ENCODE measurements at places on chromosomes 6 and 20. TPM values are rescaled to one million over a fixed set of nuclear protein-coding genes. Genes with fewer than 3 reads are reported as not detected.

Gene TGM3
- total RNA-seq = not detected

Gene TRIM10
- total RNA-seq = not detected

Gene RBM24
- total RNA-seq = 3.4 TPM

Gene FAXC
- total RNA-seq = 0.34 TPM

Gene HCK
- not detected for total RNA-seq

Gene TFAP2C
- not detected for total RNA-seq

Gene LY6G6D
- total RNA-seq = not detected

Gene SAPCD1
- 2.4 TPM for total RNA-seq

Gene PAK5
- total RNA-seq = not detected

Gene TP53TG5
- total RNA-seq = not detected

Gene KCNK17
- not detected for total RNA-seq

Gene LRFN2
- not detected for total RNA-seq

Gene MAS1
- total RNA-seq = not detected

Gene VSTM2L
- 0.51 TPM for total RNA-seq

Gene PPDPF
- total RNA-seq = 19.9 TPM

Gene AK9
- 13.1 TPM for total RNA-seq

Gene CTAGE9
- total RNA-seq = not detected

Gene HEY2
- not detected for total RNA-seq

Gene CTCFL
- total RNA-seq = not detected

Gene SAMD10
- 4.3 TPM for total RNA-seq

Gene NEURL2
- 4.4 TPM for total RNA-seq

Gene CLDN20
- total RNA-seq = not detected

Gene SCUBE3
- total RNA-seq = 0.85 TPM

Gene F13A1
- not detected for total RNA-seq

Gene FAM229B
- 10.4 TPM for total RNA-seq

Gene ANKEF1
- total RNA-seq = 1.5 TPM

Gene PPP1R3G
- 0.74 TPM for total RNA-seq

Gene CYP39A1
- total RNA-seq = 3.4 TPM

Gene MPC1
- 19.0 TPM for total RNA-seq

Gene BANF2
- total RNA-seq = not detected

Gene PHACTR3
- total RNA-seq = 1.3 TPM

Gene DYNLT2
- 0.74 TPM for total RNA-seq

Gene GRIK2
- 0.34 TPM for total RNA-seq

Gene SLC17A3
- total RNA-seq = 0.17 TPM

Gene FAM217A
- total RNA-seq = not detected

Gene CLIC1
- total RNA-seq = 615 TPM

Gene LAMP5
- 0.34 TPM for total RNA-seq

Gene GRM1
- not detected for total RNA-seq

Gene EPB41L1
- 21.1 TPM for total RNA-seq

Gene RGS19
- 44.6 TPM for total RNA-seq

Gene SIRPB2
- total RNA-seq = 1.3 TPM

Gene EMILIN3
- total RNA-seq = 0.09 TPM

Gene CCDC167
- total RNA-seq = 24.5 TPM

Gene POM121L2
- total RNA-seq = not detected

Gene LY86
- not detected for total RNA-seq

Gene THBD
- total RNA-seq = 33.4 TPM

Gene EDN3
- total RNA-seq = not detected

Gene ARMC2
- total RNA-seq = 0.79 TPM

Gene RTEL1
- total RNA-seq = 13.4 TPM

Gene CDSN
- not detected for total RNA-seq

Gene NHLRC1
- total RNA-seq = 1.6 TPM

Gene MEP1A
- not detected for total RNA-seq

Gene SLC22A16
- not detected for total RNA-seq

Gene PRR18
- total RNA-seq = not detected

Gene RBBP8NL
- total RNA-seq = not detected

Gene GPR6
- total RNA-seq = not detected

Gene FAM83B
- total RNA-seq = not detected

Data from dermis blood vessel endothelial cell (primary cell).